ENCODE measurements at places on chromosomes 13 and 19.

GRCh38 chr13:22017226-22017625 lies 346.4 kb downstream of the FGF9 start:
- DNase-seq: no peak

- no peak for DNase-seq
These were observed 41.2 kb downstream of the ZIC2 start for GRCh38 chr13:100022798-100023197.

GRCh38 chr13:98880677-98881076 lies 97.2 kb downstream of the DOCK9 start:
- DNase-seq: no peak

- DNase-seq: no peak
These were observed 872 bp downstream of the PSPN start for GRCh38 chr19:6374711-6375410.

- DNase-seq: no peak
These were observed 147.7 kb downstream of the TM9SF2 start for GRCh38 chr13:99648927-99649326.
